ENCODE measurements at places on chromosomes 1 and 21.

- DNase-seq = no peak
Measured at GRCh38 chr1:21655748-21656147, 13.4 kb downstream of the RAP1GAP start.

DNA sequence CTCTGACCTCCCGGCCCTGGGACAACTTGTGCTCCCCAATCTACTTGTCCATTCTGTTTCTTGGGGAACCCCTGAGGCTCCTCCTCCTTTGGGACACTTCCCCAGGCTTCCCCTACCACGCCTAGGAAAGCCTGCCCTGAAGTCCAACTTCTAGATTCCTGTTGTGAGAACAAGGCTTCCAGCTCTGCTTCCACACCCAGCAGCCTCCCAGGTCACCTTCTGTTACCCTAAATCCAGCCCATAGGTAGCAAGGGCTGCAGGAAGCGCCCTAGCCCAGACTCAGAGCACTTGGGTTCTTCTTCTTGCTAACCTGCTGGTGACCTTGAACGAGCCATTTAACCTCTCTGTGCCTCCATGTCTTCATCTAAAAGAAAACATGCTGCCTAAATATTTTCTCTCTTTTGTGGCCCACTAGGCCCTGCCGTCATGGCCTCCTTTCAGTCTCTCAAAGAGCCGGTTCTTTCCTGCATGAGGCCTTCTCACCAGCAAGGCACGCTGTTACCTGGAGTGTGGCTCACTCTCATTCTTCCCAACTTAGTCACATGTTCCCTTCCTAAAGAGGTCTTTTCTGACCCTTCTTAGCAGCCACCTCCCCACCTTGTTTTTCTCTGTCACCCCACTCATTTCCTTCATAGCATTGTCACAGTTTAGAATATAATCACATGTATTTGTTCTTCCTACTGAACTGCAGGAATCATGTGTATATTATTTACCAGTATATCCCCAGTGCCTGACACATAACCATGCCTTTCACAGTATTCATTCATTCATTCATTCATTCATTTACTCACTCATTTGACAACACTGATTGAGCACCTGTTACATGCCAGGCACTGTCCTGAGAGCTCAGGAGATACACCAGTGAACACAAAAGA is 1.4 kb downstream of the CAPN2 start:
- DNase-seq = no peak

- no peak for DNase-seq
Measured at GRCh38 chr1:94619731-94620130, 78.2 kb upstream of the F3 start.

DNA sequence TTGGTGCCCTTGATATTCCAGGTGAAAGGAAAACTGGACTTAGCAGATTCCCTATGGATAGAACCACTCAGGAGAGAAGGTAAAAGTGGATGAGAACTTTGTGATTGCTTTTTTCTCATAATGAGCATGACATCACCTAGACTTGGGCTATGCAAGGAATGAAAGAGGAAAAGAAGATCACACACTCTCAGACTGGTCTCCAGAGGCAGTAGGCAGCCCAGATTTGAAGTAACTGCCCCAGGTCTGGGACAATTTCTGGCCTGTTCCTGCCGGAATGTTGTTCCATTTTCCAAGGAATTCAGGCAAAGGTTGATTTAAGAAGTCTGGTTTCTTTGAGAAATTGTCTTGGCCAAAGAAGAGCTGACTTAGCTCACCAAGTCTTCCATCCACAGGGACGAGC is 31.7 kb upstream of the USP24 start:
- no peak for DNase-seq

- no peak for DNase-seq
Measured at GRCh38 chr1:37814252-37814651, 6.2 kb upstream of the YRDC start.

DNA sequence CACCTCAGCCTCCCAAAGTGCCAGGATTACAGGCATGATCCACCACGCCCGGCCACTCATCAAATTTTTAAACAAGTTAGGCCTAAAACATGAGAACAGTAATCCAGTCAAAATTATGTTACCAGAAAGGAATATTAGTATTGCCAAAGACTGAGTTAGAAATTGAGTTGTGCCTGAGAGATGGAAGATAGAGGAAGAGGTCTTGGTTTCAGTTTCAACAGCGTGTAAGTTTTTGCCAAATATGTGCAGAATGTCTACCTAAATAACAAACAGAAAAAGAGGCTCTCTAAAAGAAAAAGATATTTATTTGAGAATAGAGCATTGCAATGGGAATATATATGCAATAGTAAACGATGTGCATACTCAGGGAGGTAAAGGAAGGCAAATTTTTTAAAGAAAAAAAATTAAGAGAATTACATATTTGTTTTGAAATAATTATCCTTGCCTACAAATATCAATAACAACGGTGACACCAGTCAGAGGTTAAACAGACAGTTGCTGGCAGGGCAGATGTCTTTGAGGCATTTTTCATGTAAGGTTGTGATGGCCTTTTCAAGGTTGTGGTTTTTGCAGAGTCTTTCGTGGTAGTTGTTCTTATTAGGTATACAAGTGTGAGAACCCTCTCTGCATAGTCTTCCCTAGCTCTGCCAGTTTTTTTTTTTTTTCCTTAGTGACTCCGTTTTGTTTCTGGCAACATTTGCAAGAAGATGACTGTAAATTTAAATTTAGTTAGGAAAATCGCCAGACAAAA is 2.2 kb upstream of the CD1B start:
- DNase-seq = no peak

GRCh38 chr21:44926331-44927101 is 5.8 kb upstream of the ITGB2 start:
- no peak for DNase-seq

GRCh38 chr1:77866296-77866695 is 22.1 kb upstream of the NEXN start:
- no peak for DNase-seq

DNA sequence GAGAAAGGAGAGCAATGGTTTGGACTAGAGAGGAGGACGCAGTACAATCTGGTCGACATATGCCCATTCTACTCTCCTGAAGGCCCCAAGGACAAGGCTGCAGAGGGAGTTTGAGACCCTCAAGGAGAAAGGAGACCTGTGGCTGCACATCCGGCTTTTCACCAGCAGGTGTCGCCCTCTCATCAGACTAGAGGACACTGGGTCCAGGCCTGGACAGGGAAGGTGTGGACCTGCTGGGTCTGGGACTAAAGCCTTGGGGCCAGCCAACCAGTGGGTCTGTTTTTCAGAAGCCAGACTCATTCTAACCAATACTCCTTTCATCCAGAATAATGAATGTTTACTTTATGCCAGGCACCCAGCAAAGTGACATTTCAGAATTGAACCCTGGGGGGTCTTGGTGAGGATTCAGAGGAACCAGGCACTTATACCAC is 5.0 kb downstream of the SRARP start:
- peak; percentile 51 for DNase-seq

DNA sequence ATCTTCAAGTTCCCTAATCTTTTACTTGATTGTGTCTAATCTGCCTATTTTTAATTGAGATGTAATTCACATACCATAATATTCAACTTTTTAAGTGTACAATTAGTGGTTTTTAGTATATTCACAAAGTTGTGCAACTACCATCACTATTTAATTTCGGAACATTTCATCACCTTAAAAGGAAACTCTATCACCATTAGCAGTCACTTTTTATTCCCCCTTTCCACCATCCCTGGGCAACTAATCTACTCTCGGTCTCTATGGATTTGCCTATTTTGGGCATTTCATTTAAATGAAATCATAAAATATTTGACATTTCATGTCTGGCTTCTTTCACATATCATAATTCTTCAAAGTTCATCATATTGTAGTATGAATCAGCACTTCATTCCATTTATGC is 30.6 kb upstream of the HYI start:
- DNase-seq = no peak

DNA sequence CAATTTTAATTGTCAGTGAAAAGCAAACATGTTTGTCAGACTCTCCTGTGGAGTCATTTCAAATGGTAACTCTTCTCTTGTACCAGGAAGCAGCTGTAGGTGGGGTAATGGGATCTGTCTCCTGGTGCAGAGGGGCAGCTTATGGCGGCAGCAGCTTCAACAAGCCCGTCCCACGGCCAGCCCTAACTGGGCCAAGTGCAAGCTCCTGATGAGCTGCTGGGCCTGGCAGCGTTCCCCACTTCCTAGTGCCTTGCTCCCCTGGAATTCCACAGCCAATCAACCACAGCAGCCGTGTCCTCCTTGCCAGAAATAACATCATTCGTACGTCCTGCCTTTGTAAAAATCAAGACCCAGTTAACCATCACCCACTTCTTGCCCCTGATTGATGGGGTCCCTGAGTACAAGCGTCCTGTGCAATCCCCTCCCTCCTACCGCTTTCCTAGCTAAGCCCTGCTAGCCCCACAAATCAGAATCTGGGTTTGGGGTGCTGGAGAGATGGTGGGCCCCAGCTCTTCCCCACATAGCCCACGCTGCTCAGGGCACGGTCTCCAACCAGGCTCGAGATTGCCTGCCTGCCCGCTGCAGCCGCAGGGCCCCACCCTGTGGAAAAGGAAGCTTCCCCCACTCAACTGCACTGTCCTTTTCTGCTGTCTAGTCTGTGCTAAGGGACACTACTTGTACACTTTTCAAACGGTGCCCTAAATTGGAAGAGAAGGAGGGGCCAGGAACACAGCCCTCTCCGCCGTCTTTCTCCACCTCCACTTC is 61.2 kb downstream of the TOR1AIP2 start:
- no peak for DNase-seq

GRCh38 chr1:44685881-44686280 is 11.4 kb downstream of the ARMH1 start:
- no peak for DNase-seq

- no peak for DNase-seq
Measured at GRCh38 chr1:92949937-92950817, 11.1 kb downstream of the DIPK1A start.

DNA sequence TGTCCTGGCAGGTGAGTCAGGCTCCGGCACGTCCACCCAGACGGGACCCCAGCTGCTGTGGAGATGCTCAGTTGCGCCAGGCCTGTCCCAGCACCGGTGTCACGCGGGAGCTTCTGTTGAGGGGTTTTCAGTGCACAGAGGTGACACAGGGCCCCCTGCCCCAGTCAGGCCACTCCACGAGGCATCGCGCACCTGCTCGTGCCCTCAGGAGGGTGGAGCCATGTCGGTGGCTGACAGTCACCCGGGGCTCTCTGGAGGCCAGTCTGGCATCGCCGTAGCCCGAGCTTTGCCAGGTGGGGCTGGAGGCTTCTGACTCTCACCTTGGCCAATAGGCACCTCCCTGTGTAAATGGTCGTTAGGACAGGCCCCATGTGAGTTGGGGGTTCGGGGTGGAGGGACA is 11.1 kb downstream of the TMEM240 start:
- no peak for DNase-seq

GRCh38 chr1:12369258-12369657 is 139.4 kb downstream of the VPS13D start:
- DNase-seq = no peak

DNA sequence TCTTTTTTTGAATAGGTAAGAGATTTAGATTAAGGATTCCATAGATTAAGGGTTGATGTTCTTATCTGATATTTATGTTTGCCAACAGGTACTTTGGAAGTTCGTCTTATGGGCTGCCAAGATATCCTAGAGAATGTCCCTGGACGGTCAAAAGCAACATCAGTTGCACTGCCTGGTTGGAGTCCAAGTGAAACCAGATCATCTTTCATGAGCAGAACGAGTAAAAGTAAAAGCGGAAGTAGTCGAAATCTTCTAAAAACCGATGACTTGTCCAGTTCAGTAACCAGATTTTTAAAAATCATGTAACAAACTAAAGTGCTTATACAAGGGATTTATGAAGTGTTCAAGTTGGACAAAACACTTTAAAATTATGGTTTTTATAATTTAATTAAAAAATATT is 100.5 kb downstream of the PKN2 start:
- DNase-seq = no peak

- DNase-seq = no peak
Measured at GRCh38 chr1:13505020-13505419, 8.8 kb downstream of the LRRC38 start.

- DNase-seq = no peak
Measured at GRCh38 chr1:247829656-247830055, 5.7 kb upstream of the OR14A16 start.

GRCh38 chr1:23561076-23561812 is 1.9 kb upstream of the ID3 start:
- no peak for DNase-seq

DNA sequence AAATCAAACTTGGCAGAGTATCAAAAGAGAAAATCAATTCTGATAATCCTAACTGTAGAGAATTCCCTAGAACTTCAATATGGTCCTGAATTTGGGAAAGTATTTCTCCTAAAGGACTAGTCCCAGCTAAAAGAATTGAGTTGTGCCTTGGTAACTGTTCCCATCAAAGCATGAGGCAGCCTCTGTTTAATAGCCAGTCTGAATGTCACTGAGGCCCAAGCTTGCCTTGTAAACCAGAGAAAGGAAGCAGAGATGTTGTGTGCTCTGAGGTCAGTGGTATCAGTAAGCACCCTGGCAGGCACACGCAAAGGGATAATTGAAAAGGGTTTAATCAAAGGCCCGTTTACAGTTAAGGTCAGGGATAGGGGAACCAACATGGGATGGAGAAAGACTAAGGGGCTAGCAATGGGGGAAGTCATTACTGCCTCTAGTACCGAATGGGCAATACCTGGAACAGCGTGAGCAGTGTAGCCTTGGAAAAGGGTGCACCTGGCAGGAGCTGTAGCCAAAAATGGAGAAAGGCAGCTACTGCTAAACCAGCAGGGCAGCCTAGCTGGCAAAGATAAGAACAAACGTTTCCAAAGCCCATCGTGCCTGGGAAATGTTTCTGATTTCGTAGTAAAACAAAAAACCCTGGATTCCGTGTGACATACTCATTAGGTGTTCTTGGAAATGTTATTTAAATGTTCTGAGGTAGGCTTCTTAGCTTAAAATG is 635.5 kb downstream of the PLPP3 start:
- DNase-seq = no peak

- DNase-seq = no peak
Measured at GRCh38 chr21:29232530-29233255, 66.0 kb upstream of the BACH1 start.

DNA sequence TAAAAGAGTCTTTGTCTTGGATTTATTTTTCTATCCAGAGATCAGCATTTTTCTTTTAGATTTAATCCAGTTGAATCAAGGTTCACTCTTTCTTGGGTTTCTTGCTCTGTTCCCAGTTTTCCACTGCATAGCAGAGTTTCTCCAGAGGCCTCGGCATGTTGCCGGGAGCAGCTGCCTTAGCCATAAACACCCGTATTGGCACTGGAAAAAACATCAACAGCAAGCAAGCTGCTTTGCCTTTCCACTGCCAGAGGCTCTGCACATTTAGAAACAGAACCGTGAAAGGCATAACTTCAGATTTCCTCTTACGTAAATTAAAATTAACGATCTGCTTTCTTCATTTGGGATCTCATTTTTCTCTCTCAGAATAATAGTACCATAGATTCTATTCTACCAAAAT is 181.8 kb upstream of the L1TD1 start:
- DNase-seq = no peak

GRCh38 chr1:58497499-58497898 is 49.0 kb downstream of the OMA1 start:
- no peak for DNase-seq

DNA sequence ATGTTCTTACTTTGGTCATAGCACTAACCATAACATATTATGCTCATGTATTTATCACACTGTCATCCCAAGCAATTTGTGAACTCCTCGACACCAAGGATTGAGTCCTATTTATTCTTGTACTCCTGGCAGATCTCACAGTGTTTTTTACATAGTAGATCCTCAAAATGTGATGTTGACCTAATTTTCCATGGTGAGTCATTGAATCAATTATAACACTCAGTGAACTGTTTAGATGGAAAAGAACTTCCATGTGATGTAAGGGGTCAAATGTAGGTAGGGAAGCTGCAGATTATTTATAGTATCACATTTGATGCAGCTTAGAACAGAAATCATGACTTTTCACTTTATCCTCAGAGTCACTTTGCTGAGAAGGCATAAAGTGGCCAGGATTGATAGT is 281.9 kb upstream of the ADAMTS5 start:
- no peak for DNase-seq

All from stimulated activated CD4-positive, alpha-beta T cell treated with anti-CD3 and anti-CD28 coated beads, Interleukin-12 subunit alpha, Interleukin-12 subunit beta, amount 100 ng/mL, for 48 hours (primary cell).